ENCODE measurements at places on chromosomes 6 and 20.

GRCh38 chr6:165571721-165572132 is 91.3 kb downstream of the PDE10A start:
- DNase-seq: no peak

- DNase-seq: no peak
Measured at GRCh38 chr6:83867527-83868161, 8.2 kb downstream of the CYB5R4 start.

- no peak for DNase-seq
Measured at GRCh38 chr20:49570828-49571552, 3.1 kb upstream of the PTGIS start.

DNA sequence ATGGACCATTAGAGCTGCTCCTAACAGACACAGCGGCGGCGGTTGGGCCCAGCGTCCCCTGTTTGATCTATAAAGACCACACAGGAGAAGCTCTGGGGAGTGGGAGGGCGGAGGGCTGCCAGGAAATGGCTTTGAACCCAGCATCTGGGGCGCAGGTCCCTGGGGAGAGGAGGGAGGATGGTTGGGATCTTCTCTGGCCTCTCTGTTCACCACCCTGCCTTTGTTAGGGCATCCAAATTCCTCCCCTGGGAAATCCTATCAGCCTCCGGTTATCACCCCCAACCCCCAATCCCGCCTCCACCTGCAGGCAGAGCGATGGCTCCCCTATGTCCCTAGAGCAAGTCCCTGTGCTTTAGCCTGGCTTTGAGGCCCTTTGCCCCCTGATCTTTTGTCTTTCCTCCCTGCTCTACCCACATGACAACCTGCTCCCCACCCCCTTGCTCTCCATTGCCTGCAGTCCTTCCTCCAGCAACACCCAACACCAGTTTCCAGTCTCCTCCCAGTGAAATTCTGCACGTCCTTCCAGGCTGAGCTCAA is 7.1 kb downstream of the XKR7 start:
- no peak for DNase-seq

DNA sequence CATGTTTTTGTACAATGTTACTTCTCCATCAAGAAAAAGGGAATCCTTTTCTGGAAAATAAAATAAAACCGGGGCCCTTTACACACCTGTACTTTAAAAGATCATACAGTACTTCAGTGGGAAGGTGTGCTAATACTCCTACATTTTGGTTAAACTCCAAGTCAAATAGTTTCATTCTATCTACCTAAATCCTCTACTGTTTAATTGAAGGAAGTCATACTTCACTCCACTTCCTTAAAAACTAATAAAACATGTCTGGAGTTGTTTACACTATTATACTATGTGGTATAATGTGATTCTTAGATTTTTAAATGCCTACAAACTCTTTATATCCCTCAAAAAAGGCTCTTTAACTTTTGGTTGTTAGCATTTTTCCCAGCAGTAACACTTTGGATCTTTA is 18.6 kb upstream of the HBS1L start:
- DNase-seq: no peak

GRCh38 chr6:71127374-71127773 is 161.2 kb upstream of the OGFRL1 start:
- DNase-seq: no peak

DNA sequence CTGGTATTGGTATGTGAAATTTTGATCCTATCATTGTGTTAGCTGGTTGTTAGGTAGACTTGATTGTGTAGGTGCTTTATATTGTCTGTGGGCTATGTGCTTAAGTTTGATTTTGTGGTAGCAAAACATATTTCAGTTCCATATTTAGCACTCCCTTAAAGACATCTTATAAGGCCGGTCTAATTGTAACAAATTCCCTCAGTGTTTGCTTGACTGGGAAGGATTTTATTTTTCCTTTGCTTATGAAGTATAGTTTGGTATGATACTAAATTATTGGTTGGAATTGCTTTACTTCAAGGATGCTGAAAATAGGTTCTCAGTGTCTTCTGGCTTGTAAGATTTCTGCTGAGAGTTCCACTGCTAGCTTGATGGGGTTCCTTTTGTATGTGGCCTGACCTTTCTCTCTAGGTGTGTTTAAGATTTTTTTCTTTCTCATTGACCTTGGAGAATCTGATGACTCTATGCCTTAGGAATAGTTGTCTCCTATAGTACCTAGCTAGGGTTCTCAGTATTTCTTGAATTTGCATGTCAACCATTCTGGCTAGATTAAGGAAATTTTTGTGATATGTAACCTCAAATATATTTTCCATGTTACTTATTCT is 20.1 kb downstream of the CENPW start:
- DNase-seq: no peak

- DNase-seq: no peak
Measured at GRCh38 chr20:50331469-50332363, 141.1 kb downstream of the CEBPB start.

DNA sequence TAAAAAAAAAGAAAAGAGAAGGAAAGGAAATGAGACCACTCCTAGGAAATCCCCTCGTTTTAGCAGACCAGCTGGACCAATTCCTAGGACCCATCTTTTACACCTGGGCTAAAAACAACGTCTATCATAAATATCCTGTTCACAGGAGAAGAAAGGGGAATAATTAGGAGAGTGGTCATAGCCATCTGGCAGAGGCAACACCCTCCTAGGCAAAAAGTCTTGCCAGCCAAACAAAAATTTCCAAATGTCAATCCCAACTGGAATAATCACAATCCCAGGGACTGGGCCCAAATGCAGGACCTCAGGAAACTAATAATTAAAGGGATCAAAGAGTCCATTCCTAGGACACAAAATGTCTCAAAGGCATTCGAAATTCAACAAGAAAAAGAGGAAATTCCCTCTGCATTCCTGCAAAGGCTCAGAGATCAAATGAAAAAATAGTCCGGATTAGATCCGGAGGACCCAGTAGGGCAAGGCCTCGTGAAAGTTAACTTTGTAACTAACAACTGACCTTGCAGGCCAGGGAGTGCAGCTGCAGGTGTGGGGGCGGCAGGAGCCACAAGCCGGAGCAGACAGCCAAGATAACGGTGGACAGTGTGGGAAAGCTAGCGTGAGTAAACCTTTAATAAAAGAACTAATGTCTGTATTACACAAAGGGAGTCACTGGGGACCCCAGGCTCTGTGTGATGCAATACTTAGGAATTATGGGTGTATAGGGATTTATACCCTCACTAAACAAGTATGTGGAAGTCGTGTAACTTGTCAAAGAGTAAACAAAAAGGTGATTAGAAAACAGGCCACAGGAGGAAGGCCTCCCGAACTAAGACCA is 11.7 kb downstream of the LCA5 start:
- no peak for DNase-seq

GRCh38 chr6:10363911-10364310 is 51.0 kb downstream of the TFAP2A start:
- DNase-seq: no peak

DNA sequence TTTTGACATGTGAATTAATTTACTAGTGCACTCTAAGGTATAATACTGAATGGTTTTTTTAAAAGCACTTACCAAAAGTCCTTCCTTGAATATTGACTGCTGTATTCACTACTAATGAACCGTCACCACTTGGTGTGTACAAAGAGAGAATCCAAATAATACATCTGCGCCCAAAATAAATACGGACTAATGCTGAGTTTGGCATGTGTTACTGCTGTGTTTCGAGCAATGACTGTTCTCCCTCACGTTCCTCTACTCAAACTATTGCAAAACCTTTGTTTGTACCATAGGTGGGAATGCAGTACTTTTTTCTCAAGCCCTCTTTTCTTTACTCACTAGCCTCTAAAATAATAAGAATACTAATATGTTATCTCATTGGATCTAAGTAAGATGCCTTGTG is 305.5 kb downstream of the QKI start:
- no peak for DNase-seq

DNA sequence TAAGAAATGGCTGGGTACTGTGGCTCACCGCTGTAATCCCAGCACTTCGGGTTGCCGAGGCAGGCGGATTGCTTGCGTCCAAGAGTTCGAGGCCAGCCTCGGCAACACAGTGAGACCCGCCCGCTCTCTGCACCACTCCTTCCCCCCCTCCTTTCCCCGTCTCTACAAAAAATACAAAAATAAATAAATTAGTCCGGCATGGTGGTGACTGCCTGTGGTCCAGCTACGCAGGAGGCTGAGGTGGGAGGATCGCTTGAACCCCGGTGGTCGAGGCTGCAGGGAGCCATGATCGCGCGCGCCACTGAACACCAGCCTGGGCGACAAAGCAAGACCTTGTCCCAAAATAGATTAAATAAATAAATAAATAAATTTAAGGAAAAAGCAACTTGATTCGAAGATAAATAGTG is 448 bp upstream of the RNF114 start:
- no peak for DNase-seq

DNA sequence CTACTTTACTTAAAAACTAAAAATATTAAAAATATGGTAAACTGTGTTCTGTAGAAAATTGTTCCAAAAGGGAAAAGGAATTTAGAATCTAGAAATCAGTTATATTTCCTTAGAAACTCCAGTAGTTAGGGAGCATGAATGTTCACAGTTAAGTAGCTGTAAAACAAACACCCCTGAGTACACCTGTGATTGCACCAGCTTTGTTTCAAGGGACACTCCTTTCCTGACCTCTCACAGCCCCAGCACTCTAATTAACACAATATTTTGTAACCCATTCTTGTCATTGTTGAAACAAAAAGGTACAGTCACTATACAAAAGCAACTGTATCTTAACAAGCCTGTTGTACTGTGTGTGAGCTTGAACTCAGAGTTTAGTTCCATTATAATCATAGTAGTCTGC is 72.3 kb downstream of the NCOA7 start:
- DNase-seq: no peak

DNA sequence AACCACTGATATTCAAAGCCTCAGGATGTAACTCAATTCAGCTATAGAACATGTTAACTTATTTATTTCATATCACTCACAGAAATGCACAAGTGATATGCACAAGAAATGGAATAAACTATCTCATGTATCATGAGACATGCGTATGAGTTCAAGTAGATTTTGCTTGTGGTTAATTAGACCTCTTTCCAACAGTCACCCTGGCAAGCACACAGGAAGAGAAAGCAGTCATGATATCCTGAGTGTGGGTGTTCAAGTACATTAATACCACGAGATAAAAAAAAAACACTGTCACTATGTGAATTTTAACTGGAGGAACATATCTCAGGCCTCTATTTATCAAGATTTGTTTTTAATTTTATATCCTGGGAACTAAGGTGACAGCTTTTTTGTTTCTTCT is 64.2 kb downstream of the LAMP5 start:
- DNase-seq: no peak

DNA sequence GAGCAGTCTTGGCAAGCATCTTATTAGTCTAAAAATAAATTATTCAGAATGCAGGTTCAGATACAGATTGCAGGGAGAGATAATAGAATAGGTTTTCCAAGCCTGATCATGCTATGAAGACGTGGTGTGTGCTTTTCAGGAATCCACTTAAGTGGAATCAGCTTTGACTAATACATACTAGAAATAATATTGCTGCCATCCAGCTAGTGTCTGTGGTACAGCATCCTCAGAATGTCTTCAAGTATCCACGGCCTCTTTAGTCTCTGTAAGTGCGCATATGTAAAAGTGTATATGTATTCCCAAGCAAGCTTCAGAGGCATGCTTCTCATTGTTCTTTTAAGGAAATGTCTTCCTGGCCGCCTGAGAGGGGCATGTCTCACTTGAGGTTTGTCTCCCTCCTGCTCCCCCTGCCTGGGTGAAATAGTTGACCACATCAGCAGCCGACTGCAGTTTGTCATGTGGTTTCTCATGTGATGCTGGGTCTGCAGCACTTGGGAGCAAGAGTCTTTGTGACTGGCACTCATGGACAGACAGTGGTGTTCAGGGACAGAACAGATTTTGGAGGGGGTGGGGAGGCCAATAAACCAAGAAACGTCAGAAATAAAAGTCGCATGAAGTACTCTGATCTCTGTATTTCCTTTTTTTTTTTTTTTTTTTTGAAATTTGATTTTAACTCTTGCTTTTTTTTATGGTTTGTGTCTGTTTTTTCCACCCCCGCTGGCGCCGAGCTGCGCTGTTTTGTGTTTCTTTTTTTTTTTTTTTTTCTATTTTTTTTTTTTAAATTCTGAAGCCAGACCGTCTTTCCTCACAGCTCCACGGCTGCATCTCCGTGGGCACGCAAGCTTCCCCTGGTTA is 150.8 kb downstream of the PRL start:
- DNase-seq: no peak

- no peak for DNase-seq
Measured at GRCh38 chr6:121999456-122000065, 399.9 kb upstream of the HSF2 start.

GRCh38 chr6:53309901-53310300 is 38.8 kb downstream of the ELOVL5 start:
- DNase-seq: no peak

DNA sequence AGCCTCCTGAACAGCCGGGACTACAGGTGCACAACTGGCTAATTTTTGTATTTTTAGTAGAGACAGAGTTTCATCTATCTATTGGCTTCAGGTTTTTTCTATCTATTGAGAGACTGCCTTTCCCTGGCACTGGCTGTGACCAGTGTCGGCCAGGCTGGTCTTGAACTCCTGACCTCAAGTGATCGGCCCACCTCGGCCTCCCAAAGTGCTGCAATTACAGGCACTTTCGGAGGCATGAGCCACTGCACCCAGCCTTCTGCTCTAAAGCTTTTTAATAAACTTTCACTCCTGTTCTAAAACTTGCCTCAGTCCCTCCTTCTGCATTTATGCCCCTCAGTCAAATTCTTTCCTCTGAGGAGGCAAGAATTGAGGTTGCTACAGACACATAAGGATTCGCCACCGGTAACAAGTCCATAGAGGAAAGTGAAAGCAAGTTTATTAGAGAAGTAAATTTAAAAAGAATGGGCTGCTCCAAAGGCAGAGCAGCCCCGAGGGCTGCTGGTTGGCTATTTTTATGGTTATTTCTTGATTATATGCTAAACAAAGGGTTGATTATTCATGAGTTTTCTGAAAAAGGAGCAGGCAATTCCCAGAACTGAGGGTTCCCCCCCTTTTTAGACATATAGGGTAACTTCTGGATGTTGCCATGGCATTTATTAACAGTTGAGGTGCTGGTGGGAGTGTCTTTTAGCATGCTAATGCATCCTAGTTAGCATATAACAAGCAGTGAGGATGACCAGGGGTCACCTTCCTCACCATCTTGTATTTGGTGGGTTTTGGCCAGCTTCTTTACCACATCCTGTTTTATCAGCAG is 44.8 kb upstream of the RNGTT start:
- DNase-seq: no peak

- no peak for DNase-seq
Measured at GRCh38 chr20:51104960-51105920, 82.3 kb upstream of the KCNG1 start.

DNA sequence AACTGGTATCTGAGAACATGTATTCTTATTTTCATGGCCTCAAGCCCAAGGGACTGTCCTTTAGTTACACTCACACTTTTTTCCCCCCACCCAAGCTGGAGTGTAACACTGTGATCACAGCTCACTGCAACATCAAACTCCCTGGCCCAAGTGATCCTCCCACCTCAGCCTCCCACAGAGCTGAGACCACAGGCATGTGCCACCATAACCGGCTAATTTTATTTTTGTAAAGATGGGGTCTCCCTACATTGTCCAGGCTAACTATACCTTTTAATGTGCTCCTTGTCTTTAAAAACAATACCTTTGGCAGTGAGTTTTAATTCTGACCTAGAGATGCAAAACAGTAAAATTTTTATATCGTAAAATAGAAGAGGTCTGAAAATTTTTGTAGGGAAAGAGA is 48.2 kb upstream of the FAM83C start:
- DNase-seq: no peak

Data from NCI-H1048 (cell line).